ENCODE measurements at places on chromosomes 6 and 20. TPM values are rescaled to one million over a fixed set of nuclear protein-coding genes. Genes with fewer than 3 reads are reported as not detected.

The HUS1B gene
- polyA plus RNA-seq, result 1.7 TPM

The OR2H2 gene
- polyA plus RNA-seq, result not detected

The SLA2 gene
- 12.7 TPM for polyA plus RNA-seq

The C20orf141 gene
- not detected for polyA plus RNA-seq

The SLC26A8 gene
- polyA plus RNA-seq, result not detected

The TXLNB gene
- polyA plus RNA-seq, result not detected

The SYNJ2 gene
- 14.6 TPM for polyA plus RNA-seq

The SMLR1 gene
- polyA plus RNA-seq, result not detected

The ZC3H12D gene
- 9.8 TPM for polyA plus RNA-seq

The UBE2C gene
- 0.36 TPM for polyA plus RNA-seq

The SCUBE3 gene
- 0.03 TPM for polyA plus RNA-seq

The HEY2 gene
- polyA plus RNA-seq, result 0.20 TPM

The GSTA2 gene
- polyA plus RNA-seq, result not detected

The CNR1 gene
- not detected for polyA plus RNA-seq

The C6orf89 gene
- polyA plus RNA-seq, result 35.4 TPM

The CDS2 gene
- 53.7 TPM for polyA plus RNA-seq

The TSBP1 gene
- polyA plus RNA-seq, result not detected

The CBLN4 gene
- not detected for polyA plus RNA-seq

The KCNB1 gene
- not detected for polyA plus RNA-seq

The ANGPT4 gene
- not detected for polyA plus RNA-seq

The PM20D2 gene
- polyA plus RNA-seq, result 7.8 TPM

The TGM2 gene
- polyA plus RNA-seq, result 0.11 TPM

The ADGRF5 gene
- polyA plus RNA-seq, result not detected

The BEND3 gene
- polyA plus RNA-seq, result not detected

The POU5F1 gene
- polyA plus RNA-seq, result not detected

The LIN28B gene
- not detected for polyA plus RNA-seq

The GTSF1L gene
- polyA plus RNA-seq, result not detected

The SALL4 gene
- not detected for polyA plus RNA-seq

The FBXO5 gene
- 8.8 TPM for polyA plus RNA-seq

The C4B gene
- not detected for polyA plus RNA-seq

The RIMS4 gene
- polyA plus RNA-seq, result not detected

All from CD4-positive, alpha-beta memory T cell (primary cell).